ENCODE measurements at places on chromosomes 12 and 14.
A peak's percentile ranks its signal among the peaks of the same experiment; 100 is the strongest.

DNA sequence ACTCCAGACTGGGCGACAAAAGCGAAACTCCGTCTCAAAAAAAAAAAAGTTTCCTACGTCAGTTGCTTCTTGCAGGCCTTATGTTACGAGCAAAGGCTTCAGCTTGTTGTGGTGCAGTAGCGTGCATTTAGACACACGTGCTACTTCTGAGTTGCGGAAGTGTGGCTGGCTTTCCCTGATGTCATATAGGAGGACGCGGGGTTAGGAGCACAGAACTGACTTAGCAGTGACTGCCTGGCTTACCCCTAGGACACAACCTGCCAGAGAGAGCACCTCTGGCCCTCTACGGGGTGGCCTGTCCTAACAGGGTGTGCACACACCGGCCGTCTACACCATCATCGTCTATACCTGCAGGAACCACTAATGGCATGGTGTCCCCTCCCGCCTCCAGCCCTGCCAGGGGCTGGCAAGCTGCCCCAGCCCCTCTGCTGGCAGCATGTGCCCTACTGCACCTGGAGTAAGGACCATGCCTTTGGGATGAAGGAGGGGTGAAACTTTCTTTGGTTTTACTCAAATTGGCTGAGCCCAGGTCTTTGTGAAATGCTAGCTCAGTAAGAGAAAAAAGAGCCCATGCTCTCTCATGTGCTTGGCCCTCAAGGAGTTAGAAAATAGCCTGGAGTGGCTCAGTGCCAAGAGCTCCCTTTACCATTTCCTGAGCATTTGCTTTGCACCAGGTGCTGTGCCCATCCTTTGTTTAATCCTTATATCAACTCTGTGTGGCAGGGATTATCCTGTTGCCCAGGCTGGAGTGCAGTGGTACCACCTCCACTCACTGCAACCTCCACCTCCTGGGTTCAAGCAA lies 1.7 kb upstream of the GPR68 start:
- no peak for DNase-seq

DNA sequence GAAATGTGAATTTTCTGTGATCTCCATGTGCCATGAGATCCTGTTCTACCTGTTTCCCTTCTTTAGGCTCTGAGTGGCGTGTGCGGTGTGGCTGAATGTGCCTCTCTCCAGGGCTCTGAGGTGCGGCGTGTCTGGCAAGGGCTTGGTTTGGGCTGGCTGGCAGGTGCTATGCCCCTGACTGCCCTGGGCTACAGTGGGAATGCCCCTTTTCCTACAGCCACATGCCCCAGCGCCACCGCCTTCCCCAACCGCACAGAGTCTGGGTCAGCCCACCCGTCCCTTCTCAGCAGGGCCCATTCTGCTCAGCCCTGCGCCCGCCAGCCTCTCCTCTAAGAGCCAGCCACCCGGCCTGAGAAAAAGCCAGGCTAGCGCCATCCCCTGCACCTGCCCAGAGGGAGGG lies 24.7 kb downstream of the BTBD6 start:
- no peak for DNase-seq

DNA sequence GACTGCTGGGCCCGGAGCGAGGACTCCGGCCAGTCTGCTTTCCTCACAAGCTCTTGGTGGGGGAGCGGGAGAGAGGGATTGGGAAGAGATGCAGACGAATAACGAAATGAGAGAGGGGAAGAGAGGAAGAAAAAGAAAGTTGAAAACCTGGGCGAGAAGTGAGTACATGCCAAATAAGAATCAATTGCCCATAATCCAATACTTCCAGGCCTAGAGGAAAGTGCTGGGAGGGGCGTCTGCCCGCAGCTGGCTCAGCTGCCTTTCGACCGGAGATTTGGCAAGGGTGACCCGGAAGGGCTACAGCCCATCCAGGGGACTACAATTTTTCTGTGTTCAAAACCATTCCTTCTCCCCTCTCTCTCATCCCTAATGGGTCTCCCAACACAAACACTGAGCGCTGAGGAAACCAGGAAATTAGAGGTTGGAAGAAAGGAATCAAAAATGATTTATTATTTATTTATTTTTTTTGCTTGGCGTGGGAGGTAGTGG lies 4.9 kb downstream of the NKX2-1 start:
- no peak for DNase-seq

- no peak for DNase-seq
These were observed 50.2 kb downstream of the CLMN start for GRCh38 chr14:95269493-95269892.

GRCh38 chr12:10718279-10718821 lies 4.8 kb downstream of the YBX3 start:
- DNase-seq = peak; percentile 83

DNA sequence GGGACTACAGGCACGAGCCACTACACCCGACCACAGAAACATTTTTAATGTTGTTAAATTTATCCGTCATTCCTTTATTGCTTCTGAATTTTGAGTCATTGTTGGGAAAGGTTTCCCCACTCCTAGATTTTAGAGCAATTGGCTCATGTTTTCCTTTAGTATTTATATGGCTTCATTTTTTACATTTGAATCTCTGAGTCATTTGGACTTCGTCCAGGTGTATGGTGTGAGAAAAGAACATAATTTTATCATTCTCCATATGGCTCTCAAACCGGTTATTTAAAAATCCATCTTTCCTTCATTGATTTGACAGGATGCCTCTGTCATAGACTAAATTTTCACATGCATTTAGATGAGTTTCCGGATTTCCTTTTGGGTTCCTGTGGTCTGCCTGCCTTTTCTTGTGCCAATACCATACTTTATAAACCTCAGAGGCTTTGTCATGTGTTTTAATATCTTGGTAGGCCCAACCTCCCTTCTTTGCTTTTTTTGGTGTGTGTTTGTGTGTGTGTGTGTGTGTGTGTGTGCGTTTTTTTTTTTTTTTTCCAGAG lies 30.9 kb downstream of the LRTM2 start:
- peak; percentile 62 for DNase-seq

- no peak for DNase-seq
These were observed 75.7 kb downstream of the DIP2B start for GRCh38 chr12:50580436-50580835.

DNA sequence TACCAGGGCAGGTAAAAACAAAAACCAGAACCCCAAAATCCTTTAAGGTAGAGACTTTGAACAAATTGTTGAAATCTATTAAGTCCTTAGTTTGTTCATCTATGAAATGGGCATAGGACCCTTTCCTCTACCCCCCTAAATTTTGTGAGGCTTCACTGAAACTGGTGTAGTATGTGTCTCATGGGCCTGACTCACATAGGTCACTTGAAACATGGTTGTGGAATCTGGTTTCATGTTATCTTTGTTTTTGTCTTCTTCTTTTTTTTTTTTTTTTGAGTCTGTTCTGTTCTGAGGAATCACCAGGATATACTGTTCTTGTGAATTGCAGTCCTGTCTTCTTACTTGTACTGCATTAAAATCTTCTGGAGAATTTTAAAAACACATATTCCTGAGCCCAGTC lies 202.2 kb downstream of the KTN1 start:
- DNase-seq = peak; percentile 81

DNA sequence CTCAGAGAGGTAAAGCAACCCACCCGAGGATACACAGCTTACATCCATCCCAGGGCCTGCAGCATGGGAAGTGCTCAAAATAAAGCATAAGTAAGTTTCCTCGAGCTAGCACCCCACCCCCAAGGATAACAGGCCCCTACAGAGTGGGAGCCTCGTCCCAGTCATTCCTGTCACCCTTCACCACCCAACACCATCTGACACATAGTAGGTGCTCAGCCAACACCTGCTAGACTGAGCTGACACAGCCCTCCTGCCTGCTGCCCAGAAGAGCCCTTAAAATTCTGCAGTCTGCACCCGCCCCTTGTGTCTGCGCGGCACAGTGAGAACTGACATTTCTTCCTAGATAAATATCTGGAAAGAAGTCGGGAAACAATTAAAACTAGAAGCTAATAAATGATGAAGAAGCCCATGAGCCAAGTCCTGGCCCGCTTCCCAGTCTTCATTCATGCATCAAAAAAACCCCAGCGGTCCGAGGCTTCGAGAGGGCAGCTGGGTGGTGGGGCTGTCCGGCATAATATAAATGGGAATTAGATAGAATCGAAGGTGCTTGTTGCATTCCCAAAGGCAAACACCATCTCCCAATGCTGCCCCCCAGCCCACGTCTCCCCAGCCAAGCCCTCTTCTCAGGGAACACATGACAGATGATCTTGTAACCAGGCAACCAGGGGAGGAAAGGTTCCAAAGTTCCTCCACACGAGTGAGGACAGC lies 76.2 kb downstream of the BCL11B start:
- DNase-seq = no peak

DNA sequence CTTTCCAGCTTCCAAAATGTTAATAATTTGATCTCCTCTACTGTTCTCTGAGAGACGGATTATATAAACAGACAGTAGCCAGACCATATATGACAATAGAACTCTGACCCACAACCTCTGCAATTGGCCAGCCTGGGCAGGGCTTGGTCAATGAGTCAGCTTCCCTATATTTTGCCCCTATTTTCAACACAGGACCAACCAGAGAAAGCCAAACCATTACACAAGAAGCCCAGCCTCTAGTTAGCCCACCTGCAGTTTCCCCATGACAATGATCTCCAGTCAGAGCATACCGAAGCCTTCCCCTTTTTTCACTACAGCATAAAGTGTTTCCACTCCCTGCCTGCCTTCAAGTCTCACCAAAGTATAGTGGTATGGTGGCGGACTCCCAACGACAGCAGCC lies 7.6 kb upstream of the EXD2 start:
- DNase-seq = peak; percentile 35

DNA sequence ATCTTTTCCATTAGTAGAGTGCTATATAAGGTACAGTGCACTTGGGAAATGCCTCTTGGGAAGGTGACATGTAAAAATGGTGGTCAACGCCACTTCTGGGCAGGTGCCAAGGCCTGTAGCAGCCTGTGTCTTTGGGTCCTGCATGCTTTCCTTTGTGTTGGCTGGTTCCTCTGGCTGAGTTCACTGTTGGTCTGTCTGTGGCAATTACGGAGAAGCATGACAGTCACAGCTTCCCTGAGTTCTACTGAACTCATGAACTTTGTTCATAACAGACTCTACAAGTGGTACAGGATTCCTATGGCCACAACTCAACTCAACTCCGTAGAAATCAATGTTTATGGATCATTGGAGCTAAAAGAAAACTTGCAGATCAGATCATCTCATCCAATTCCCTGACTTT lies 98.0 kb downstream of the CACNA1C start:
- no peak for DNase-seq

DNA sequence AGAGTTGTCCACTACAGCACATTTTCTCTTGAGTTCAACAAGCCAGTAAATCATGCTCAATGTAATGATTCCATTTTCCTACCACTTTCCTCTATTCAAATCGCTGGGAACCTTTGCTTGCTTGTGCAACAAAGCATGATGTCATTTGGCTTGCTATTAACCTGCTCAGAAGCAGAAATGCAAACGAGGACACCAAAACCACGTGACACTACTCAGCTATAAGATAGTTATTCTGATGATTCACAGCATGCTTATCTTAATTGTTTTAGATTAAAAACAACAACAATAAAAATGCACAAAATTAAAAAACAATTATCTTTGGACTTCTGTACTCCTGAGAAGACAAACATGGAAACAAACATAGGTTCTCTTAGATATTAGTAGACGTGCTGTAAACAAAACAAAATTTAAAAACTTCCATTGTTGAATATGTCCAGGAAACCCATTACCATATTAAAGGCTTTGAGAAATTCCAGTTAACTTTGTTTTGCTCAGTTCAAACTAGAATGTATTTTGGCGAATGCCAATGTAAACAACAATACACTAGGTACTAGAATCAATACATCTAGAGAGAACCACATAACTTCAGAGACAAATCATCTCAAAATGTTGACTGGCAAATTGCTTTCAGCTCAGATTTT lies 77.5 kb upstream of the KRAS start:
- DNase-seq = peak; percentile 87

DNA sequence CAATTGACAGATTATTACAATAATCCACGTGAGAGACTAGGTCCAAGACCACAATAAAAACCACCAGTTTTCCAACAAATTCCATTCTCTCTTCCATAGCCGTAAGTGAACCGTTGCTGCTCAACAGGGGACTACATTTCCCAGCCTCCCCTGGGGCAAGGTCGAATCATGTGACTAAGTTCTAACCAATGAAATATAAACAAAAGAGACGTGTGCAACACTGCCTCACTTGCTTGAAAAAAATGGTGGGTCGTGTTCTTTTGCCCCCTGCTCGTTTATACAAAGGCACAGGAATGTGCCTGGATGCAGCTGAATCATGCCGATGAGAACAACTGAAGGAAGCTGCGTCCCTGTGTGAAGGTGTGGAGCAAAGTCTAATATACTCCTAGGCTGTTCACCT lies 51.1 kb downstream of the HSPB8 start:
- peak; percentile 36 for DNase-seq

GRCh38 chr12:6850796-6851152 lies 312 bp downstream of the CDCA3 start:
- DNase-seq = peak; percentile 81

DNA sequence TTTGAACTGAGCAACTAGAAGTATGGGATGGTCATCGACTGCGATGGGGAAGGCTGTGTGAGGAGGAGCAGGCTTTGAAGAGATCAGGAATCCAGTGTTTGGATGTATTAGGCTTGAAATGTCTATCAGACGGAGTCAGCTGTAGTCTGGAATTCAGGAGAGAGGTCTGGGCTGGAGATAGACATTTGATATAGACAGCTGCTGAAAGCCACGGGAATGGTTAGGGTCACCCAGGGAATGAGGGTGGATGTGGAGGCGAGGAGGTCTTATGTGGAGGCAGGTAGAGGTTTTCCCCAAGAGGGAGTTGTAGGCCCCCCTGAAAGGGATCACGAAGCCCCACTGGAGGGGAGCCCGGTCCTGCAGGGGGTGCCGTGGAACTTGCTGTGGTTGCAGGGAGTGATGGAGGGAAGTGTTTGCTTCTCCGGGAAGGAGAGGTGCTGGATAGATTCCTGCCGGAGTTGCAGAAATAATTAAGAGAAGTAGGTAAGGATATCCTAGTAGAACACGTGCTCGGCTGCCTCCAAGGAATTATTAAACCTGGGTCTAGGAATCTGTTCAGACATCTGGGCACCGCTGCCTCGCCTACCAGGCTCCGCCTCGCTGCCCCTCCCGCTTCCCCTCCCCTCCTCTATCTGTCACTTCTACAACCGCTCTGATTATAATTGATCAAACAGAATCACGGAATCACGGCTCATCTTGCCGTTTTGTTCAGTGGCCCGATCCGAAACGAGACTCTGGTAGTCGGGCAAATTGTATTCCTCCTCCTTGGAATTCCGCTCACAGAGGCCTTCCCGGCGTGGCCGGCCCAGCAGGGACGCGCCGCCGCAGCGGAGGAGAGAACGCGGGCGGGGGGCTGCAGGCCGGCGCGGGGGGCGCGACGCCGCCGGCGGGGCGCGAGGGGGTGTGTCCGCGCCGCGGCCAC lies 826 bp upstream of the CACNA1C start:
- DNase-seq = no peak

DNA sequence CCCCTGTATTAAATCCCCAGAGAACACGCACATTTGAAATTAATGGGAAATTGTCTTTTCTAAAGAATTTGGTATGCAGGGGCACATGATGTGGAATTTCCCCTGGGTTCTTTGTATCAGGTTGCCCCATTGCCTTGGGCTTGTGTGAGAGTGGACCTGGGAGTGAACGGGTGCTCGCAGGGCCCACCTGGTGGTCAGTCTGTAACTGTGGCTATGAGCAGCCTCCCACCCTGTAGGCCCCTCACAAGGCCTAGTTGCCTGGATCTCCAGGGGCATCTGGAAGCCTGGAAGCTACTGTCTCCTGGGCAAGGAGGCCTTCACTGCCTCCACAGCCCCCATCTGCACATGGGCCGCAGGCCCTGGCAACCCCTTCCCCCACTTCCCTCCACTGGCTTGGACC lies 96.7 kb downstream of the SLC25A47 start:
- no peak for DNase-seq

GRCh38 chr12:94421868-94422740 lies 37.6 kb downstream of the CEP83 start:
- DNase-seq = no peak

- DNase-seq = no peak
These were observed 485.7 kb downstream of the ZFP36L1 start for GRCh38 chr14:68306934-68307789.
